ENCODE measurements at places on chromosomes 2 and 18.
A peak's percentile ranks its signal among the peaks of the same experiment; 100 is the strongest.

DNA sequence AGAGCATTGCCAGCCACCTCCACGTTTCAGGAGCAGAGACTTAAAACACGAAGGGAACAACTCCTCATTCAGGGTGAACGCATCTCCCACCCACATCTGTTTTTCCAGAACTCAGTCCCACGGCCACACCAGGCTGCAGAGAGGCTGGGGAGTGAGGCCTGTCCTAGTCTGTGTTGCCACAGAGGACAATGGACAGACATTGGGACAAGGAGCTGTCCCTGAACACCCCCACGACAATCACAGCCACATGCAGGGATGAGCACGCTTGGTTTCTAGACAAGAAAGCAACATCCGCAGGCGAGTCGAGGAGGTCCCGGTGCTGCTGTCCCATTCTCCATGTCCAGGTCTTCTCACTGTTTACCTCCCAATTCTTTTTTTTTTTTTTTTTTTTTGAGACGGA, 167.4 kb downstream of the EIPR1 start:
- H3K4me3 ChIP-seq = no peak overlapping the region
- H3K27me3 ChIP-seq = no peaks in the 10 kb centered on the region
- DNase-seq = no peak
- H3K27ac ChIP-seq = no peak overlapping the region

GRCh38 chr2:120686511-120687168, 49.0 kb upstream of the GLI2 start:
- peaks cover 19% of the 10 kb centered on the region for H3K27me3 ChIP-seq
- no peaks in the 10 kb centered on the region for H3K36me3 ChIP-seq
- no peak overlapping the region for H3K27ac ChIP-seq

- no peak overlapping the region for H3K27ac ChIP-seq
- no peak overlapping the region for H3K4me3 ChIP-seq
- no peak for DNase-seq
- no peaks in the 10 kb centered on the region for H3K27me3 ChIP-seq
- H3K36me3 ChIP-seq = no peaks in the 10 kb centered on the region
These were observed 580.9 kb upstream of the HNMT start for GRCh38 chr2:137383391-137383790.

DNA sequence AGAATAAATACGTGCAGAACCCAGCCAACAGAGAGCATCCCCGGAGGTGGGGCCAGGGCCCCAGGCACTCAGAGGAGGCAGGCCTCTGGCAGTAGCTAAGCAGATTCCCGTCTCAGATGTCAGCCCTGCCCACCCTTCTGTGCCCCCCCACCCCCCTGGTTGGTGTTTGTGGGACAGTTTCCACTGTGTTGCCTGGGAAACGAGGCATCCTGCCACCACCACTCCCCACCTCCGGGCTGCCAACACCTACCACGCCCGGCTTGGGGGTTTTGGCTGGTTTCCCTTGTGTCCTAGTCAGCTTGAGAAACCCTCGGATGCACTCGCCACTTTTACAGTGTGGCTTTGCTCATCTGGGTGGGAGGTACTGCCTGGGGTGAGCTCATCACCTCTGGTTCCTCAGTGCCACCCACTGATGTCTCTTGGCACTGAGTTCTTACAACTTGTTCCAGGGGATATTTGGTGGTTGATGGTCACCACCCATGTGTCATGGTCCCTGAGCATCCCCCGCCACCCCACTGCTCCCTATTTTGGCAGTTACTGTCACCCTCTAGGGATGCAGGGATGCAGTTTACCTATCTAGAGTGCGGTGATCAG, 72.4 kb upstream of the YWHAQ start:
- peak; percentile 97 for DNase-seq
- H3K4me1 ChIP-seq = peaks cover 41% of the 10 kb centered on the region

DNA sequence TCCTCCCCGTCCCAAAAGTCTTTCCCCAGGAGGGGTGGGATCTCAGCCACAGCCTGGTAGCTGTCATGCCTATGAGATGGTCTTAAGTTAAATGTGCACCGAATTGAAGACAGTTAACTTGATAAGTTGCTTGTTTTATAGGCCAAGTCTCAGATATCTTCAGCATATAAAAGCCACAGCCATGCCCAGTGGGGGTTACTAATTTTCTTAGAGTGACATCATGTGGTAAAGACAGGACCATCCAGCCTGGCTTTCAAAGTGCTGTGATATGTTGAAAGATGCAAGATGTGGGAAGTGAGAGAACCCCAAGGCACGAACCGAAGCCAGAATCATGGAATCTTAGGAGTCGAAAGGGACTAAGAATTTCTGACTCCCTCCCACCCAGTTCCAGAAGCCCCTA, 42.1 kb upstream of the FAM124B start:
- DNase-seq = no peak
- peak overlapping the region; percentile 52 for H3K4me3 ChIP-seq
- H3K27me3 ChIP-seq = peaks cover 54% of the 10 kb centered on the region
- H3K4me1 ChIP-seq = peaks cover 6% of the 10 kb centered on the region
- no peak overlapping the region for H3K27ac ChIP-seq

GRCh38 chr2:232955856-232956255, 57.2 kb downstream of the NGEF start:
- no peak overlapping the region for H3K27ac ChIP-seq
- DNase-seq = no peak
- H3K4me3 ChIP-seq = no peak overlapping the region
- H3K36me3 ChIP-seq = no peaks in the 10 kb centered on the region
- peaks cover 3% of the 10 kb centered on the region for H3K4me1 ChIP-seq
- H3K27me3 ChIP-seq = peaks cover 40% of the 10 kb centered on the region

- no peak for DNase-seq
- no peaks in the 10 kb centered on the region for H3K27me3 ChIP-seq
- peaks cover 15% of the 10 kb centered on the region for H3K4me1 ChIP-seq
- H3K36me3 ChIP-seq = no peaks in the 10 kb centered on the region
These were observed 20.8 kb downstream of the CRIM1 start for GRCh38 chr2:36376319-36376765.

- DNase-seq = no peak
- H3K36me3 ChIP-seq = peaks cover 3% of the 10 kb centered on the region
- no peak overlapping the region for H3K27ac ChIP-seq
- no peak overlapping the region for H3K4me3 ChIP-seq
- no peaks in the 10 kb centered on the region for H3K4me1 ChIP-seq
- H3K27me3 ChIP-seq = peaks cover 28% of the 10 kb centered on the region
These were observed 99.8 kb upstream of the DAPL1 start for GRCh38 chr2:158695305-158695704.

DNA sequence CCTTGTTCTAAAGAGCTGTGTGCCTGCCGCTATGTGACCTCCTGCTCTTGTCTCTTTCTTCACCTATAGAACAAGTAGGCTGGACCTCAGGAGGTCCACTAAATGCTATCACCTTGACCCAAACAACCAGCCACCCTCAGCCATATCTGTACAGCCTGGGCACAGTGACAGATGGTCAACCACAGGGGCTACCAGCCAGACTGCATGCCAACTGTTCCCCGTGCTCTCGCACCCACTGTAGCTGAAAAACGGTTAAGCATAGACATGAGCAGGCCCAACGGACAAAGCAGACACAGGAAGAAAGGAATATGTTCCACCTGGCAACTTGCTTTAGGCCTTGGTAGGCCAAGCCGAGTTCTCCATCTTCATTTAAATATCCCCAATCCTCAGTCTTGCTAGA, 43.2 kb upstream of the ACAA2 start:
- no peaks in the 10 kb centered on the region for H3K27me3 ChIP-seq
- H3K27ac ChIP-seq = no peak overlapping the region
- no peaks in the 10 kb centered on the region for H3K36me3 ChIP-seq
- DNase-seq = no peak
- H3K4me3 ChIP-seq = no peak overlapping the region
- H3K4me1 ChIP-seq = peaks cover 7% of the 10 kb centered on the region

GRCh38 chr2:188997263-188997662, 23.1 kb downstream of the COL3A1 start:
- no peaks in the 10 kb centered on the region for H3K4me1 ChIP-seq
- no peak overlapping the region for H3K27ac ChIP-seq
- no peaks in the 10 kb centered on the region for H3K27me3 ChIP-seq
- peaks cover 2% of the 10 kb centered on the region for H3K36me3 ChIP-seq
- no peak for DNase-seq

- no peak for DNase-seq
- no peaks in the 10 kb centered on the region for H3K4me1 ChIP-seq
- no peak overlapping the region for H3K27ac ChIP-seq
- peaks cover 27% of the 10 kb centered on the region for H3K27me3 ChIP-seq
- H3K36me3 ChIP-seq = no peaks in the 10 kb centered on the region
These were observed 38.9 kb downstream of the ZNF516 start for GRCh38 chr18:76456018-76456750.

- no peak for DNase-seq
- H3K4me1 ChIP-seq = peaks cover 63% of the 10 kb centered on the region
- peaks cover 17% of the 10 kb centered on the region for H3K36me3 ChIP-seq
- no peaks in the 10 kb centered on the region for H3K27me3 ChIP-seq
- H3K4me3 ChIP-seq = no peak overlapping the region
- H3K27ac ChIP-seq = peak overlapping the region; percentile 85
These were observed 70.8 kb downstream of the INPP4A start for GRCh38 chr2:98515250-98515991.

Data from effector memory CD8-positive, alpha-beta T cell (primary cell).